ENCODE measurements at places on chromosomes 13 and 19.

GRCh38 chr13:20411638-20412342 is 113.9 kb downstream of the CRYL1 start:
- DNase-seq: no peak

DNA sequence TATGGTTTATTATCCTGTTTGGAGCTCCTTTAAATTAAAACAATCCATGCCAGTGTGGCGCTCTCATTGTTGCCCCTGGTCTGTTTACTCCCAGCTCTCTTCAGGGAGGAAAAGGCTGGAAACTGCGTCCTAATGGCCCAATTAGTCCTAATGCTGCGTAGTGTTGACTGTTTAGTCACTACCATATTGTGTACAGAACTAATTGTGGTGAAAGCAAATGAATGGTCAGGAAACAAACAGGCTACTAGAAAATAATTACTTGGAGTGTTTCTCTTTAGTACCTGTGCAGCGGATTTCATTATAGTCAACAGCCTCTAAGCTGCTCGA is 54.5 kb upstream of the MTIF3 start:
- no peak for DNase-seq

DNA sequence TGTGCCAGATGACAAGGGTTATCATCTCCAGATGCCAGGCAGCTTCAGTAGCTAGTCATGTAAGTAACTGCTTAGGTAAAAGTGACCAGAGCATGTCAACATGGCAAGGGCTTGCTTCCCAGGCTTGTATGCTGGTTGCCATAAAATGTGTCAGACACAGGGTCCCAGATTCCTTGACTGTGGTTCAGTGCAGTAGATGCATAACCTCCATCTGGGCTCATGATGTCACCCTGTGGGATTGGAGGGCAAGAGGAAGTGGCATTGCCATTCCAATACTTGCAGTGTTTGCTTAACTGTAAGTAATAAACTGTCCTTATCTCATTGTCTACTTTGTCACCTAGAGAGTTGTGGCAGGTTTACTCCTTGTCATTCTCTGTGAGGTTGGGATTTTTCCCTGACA is 226.8 kb downstream of the PCDH17 start:
- DNase-seq: no peak

- peak; percentile 27 for DNase-seq
Measured at GRCh38 chr13:103762523-103762922, 696.3 kb upstream of the SLC10A2 start.

GRCh38 chr13:94079876-94080275 is 399.6 kb downstream of the DCT start:
- no peak for DNase-seq

GRCh38 chr13:51674276-51674675 is 90.0 kb downstream of the WDFY2 start:
- DNase-seq: no peak

DNA sequence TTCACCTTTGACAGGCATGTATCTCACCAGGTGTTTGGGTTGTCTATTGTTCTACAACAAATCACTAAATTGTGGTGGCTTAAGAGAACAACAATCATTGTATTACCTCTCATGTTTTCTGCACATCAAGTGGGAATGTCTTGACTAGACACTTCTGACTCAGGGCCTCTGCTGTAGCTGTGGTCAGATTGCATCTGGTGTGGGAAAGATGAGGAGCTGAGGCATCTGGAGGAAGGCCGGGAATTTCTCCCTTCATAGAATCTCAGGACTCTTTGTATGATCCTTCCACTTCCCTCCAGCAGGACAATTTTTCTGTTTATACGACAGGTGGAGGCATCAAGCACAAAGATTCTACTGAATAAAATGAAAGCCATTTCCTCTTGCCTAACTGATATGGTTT is 511.8 kb upstream of the NBEA start:
- DNase-seq: no peak

DNA sequence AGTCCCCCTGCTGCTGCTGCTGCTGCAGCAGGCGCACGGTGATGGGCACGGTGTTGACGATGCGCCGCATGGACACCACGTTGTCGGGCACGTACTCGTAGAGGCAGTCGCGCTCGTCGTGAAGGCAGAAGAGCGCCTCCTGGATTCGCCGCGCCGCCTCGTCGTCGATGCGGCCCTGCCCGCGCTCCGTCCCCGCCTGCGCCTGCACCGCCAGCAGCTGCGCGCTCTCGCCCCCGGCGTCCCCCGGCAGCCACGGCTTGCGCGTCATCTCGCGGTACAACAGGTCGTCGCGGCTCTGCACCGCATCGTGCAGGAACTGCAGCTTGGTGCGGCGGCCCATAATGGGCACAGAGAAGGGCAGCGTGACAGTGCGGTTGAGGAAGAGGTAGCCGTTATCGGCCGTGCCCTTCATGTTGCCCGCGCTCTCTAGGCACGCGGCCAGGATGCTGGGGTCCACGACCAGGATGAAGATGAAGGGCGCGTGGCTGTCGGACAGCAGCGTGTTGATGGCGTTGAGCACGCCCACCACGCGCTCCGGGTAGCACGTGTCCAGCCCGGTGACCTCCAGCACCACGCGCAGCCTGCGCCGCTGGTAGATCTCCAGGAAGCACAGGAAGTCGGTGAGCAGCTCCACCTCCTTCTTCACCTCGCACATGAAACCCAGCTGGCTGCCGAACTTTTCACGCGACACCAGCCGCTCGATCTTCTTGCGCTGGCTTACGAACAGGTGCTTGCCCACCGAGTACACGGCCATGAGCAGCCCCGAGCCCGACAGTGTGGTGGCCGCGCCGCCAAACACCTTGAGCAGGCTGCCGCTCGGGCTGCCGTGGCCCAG is 8.1 kb downstream of the NKPD1 start:
- no peak for DNase-seq

DNA sequence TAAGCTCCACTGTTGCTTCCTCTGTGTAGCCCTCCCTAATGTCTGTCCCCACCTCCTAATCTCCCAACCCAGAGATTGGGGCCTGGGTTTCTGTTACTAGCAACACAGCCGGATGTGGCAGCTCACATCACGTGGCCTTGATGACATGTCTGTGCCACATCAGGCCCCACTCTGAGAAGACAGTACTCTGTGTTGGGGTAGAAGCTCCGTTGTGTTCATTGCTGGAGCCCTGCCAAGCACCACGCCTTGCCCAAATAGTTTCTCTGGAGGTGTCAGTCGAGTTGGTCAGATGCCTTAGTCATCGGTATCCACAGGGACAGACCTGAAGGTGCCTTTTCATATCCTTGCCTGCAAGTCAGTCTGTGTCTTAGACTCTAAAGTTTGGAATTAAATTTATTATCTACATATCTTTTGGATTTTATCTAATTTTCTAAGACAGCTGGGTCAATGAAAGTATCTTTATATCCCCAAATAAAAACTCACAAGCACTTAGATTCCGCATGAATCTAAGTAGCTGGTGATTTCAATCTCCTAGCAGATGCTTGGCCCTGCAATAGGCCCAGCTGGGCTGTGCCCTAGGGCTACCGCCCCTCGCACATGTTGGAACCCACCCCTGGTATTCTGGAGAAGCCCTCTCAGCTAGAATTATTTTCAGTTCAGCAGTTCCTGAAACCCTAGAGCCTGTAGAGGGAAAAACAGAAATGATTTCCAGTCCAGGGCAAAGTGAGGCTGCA is 204.0 kb upstream of the TSHZ3 start:
- no peak for DNase-seq

DNA sequence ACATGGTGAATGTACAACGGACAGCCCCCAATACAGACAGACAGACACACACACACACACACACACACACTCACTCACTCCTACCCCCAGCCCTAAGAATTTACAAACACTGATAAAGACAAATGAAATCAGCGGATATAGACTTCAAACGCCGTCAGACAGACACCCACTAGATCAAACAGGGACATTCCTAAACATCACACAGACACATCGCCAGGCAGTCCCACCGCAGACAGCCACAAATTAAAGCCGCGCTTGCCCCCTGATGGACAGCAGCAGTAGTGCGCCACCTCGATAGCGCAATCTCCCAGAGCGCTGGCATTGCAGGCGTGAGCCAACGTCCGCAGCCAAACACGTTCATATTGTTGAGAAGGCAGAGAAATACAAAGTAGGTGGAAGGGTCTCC is 24.7 kb upstream of the ADGRE1 start:
- DNase-seq: peak; percentile 92

GRCh38 chr19:13430790-13431582 is 75.3 kb downstream of the CACNA1A start:
- peak; percentile 68 for DNase-seq

DNA sequence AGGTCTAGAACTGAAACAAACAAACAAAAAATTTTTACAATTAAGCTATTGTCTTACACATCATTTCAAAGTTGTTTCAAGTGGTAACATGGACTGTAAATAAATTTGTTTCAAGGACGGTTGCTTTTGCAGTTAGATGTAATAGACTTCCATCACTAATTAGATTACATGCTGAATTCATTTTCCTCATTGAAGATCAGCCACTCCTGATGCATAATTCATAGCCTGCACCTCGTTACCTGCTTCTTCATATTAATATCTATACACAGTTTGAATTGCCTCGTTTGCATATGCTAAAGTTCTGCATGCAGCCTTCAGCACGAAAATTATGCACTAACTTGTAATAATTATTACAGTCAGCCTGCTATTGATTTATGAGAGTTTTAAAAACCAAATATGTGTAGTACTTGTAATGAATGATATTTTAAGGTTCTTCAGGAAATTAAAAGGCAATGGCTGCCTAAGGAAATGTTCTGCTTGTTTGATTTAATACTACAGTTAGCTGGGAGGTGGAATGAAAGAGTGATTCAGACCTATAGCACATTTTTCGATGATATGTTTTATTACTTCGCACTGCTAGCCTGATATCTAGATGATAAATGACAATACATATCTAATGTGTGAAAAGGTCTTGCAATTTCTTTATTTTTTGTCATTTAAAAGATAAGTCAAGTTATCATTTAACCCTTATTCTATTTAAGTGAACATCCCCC is 184.9 kb downstream of the DACH1 start:
- DNase-seq: no peak

DNA sequence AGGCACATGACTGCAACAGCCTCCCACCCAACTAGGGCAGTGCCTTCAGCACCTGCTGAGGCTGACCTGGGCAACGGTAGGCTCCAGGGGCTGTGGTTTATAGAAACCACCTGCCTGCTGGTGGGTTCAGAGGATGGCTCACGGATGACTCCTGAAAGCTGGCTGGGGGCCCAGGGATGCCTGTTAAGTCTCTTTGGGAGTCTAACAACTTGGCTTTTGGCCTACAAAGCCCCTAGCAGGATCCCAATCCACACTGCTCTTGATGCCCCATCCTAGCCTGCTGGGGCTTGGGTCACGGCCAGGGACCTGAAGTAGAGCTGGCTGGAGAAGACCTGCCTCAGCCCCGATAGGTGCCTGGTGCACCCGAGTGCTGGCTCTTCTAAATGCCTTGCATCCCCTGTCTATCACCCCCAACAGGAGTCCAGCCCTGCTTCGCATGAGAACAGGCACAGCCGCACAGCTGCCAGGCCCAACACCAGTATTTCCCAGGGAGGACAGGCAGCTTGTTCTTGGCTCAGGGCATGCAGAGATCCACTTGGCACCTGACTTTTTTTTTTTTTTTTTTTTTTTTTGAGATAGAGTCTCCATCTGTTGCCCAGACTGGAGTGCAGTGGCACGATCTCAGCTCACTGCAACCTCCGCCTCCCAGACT is 9.1 kb upstream of the EPHX3 start:
- no peak for DNase-seq

DNA sequence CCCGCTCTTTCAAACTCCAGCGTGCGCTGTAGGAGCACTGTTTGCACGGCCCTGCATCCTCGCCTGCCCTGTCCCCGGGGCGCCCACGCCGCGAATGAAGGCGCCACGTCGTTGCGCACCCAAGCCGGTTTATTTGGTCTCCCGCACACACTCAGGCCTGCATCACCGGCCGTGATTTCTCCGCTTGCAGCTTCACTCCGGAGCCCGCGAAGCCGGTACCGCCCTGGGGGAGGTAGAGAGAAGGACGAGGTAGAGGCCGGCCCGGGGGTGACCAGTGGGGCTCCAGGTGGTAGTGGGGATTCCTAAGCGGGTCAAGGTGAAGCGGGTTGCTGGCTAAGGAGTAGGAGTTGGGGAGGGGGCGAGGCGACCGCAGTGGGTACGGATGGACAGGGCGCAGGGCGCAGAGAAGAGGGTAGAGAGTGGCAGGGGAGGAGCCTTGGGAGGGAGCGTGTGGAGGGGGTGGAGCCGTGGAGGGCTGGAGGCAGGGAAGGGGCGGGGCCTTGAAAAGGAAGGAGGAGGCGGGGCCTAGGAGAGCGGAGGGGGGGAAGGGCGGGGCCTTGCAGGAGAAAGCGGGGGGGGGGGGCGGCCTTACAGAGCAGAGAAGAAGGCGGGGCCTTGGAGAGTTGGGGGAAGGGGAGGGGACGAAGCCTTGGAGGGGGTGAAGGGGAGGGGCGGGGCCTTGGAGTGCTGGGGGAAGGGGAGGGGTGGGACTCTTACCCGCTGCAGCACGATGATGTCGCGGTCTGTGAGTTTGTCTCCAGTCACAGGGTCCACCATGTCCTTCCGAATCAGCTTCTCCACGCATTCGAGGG is 24.6 kb downstream of the NOSIP start:
- peak; percentile 47 for DNase-seq

GRCh38 chr19:4493929-4494690 is 22.0 kb downstream of the HDGFL2 start:
- DNase-seq: no peak

GRCh38 chr13:40231751-40232150 is 434.7 kb downstream of the FOXO1 start:
- no peak for DNase-seq

GRCh38 chr13:44955406-44955805 is 33.9 kb downstream of the NUFIP1 start:
- DNase-seq: no peak

DNA sequence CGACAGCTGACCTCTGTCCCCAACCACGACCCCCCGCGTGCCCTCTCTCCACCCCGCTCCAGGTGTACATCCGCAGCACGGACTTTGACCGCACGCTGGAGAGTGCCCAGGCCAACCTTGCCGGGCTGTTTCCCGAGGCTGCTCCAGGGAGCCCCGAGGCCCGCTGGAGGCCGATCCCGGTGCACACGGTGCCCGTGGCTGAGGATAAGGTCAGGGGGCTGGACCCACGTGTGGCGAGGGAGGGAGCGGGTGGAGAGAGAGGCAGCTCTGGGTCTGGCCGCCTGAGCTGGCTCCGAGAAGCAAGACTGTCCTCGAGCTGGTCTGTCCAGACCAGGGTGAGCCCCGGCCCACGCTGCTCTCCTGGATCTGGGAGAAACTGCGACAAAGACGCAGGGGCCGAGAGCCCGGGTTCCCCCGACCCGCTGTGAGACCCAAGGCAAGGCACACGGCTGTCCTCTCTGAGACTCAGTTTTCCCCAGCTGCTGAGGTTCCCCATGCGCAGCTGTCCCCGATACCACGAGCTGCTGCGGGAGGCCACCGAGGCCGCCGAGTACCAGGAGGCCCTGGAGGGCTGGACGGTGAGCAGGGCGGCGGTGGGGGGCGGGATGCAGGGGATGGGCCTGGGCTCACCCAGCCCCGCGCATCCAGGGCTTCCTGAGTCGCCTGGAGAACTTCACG is 1.5 kb downstream of the ACP4 start:
- DNase-seq: no peak

- DNase-seq: no peak
Measured at GRCh38 chr13:109840201-109840892, 54.0 kb upstream of the IRS2 start.

GRCh38 chr19:30226464-30227011 is 145.6 kb upstream of the ZNF536 start:
- DNase-seq: no peak

Measured in NAMALWA (cell line).